ENCODE measurements at places on chromosomes 2 and 18. TPM values are rescaled to one million over a fixed set of nuclear protein-coding genes. Genes with fewer than 3 reads are reported as not detected.
A peak's percentile ranks its signal among the peaks of the same experiment; 100 is the strongest.

The DPYSL5 gene
- total RNA-seq = not detected

The NGEF gene
- 4.2 TPM for total RNA-seq

The KIF5C gene
- 25.2 TPM for total RNA-seq

The GALNT14 gene
- 0.43 TPM for total RNA-seq

The EFEMP1 gene
- not detected for total RNA-seq

The CD28 gene
- total RNA-seq = 285 TPM

- DNase-seq = no peak
- H3K27ac ChIP-seq = peak overlapping the region; percentile 70
- peaks cover 42% of the 10 kb centered on the region for H3K36me3 ChIP-seq
- H3K27me3 ChIP-seq = peaks cover 31% of the 10 kb centered on the region
- H3K4me1 ChIP-seq = peaks cover 61% of the 10 kb centered on the region
Observed at GRCh38 chr2:102139851-102140250, 2.7 kb upstream of the IL1R1 start.

GRCh38 chr2:217858519-217859491, 144.0 kb downstream of the TNS1 start:
- no peaks in the 10 kb centered on the region for H3K4me1 ChIP-seq
- H3K27ac ChIP-seq = no peak overlapping the region

DNA sequence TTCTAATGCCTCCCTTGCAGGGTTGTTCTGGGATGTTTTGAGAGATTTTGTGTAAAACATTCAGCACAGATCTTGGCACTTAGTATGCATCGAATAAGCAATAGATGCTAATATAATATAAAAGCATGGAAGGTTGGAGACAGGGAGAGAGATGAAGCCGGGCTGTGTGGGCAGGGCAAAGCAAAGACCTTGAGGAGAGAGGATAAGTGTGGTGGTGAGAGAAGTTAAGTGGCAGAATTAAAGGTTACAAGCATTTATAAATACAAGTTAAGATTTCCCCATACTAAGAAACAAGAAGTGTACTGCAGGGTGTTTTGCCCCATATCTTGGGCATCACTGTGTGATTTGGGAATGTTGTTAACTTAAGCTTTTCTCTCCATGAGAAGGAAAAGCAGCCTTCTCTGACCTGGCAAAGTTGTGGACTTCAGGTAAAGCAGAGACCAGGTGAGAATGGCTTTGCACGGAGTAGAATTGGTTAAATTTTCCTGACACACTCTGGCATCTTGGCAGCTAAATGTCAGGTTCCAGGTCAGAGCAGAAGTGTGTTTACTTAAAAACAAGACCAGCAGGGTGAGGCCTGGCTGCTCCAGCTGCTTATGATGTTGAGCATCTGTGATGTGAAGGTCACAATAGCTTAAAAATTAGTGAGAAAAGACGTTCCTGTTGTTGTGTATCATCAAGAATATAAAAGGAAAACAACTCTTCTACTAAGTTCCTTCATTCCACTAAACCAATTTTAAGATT, 288.5 kb upstream of the HNMT start:
- no peaks in the 10 kb centered on the region for H3K4me1 ChIP-seq
- DNase-seq = no peak
- no peak overlapping the region for H3K27ac ChIP-seq

- H3K27me3 ChIP-seq = no peaks in the 10 kb centered on the region
- H3K36me3 ChIP-seq = peaks cover 5% of the 10 kb centered on the region
- peak overlapping the region; percentile 100 for H3K27ac ChIP-seq
- peak overlapping the region; percentile 85 for H3K4me3 ChIP-seq
Observed at GRCh38 chr2:197255543-197255942, 55.0 kb downstream of the ANKRD44 start.

DNA sequence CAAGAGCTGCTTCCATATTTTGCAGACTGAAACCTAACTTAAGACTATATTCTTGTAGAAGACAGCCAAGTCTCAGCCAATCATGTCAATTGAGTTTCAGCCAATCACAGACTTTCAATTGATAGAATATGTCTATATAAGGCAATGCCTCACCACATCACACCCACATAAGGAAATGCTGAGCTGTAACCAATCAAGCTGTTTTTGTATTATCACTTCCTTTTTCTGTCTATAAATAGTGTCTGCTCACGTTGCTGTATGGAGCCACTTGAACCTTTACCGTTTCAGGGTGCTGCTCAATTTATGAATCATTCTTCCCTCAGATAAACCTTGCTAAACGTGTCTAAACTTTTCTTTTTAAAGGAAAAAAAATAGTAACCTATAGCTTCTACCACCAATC, 1554.4 kb upstream of the LRRTM1 start:
- no peaks in the 10 kb centered on the region for H3K27me3 ChIP-seq
- H3K27ac ChIP-seq = no peak overlapping the region
- no peak for DNase-seq
- no peaks in the 10 kb centered on the region for H3K36me3 ChIP-seq
- no peaks in the 10 kb centered on the region for H3K4me1 ChIP-seq

DNA sequence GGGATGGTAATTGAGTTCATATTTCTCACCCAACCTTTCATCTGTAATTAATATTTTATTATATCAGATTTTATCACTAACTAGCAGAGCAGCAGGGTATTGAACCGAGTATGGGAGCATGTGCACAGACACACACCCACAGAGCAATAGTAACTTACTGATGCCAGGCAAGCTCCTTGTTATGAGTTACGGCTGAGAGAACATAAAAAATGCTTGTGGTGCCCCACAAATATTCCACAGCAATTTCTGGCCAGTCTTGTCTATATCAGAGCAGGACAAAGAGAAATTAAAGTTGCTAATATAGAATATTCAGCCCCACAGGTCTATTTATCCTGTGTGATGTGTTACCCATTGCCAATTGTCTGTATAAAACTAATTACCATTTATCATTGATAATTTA, 501.8 kb upstream of the RAB12 start:
- H3K4me1 ChIP-seq = no peaks in the 10 kb centered on the region
- H3K27ac ChIP-seq = no peak overlapping the region
- no peak for DNase-seq
- H3K4me3 ChIP-seq = no peak overlapping the region
- no peaks in the 10 kb centered on the region for H3K27me3 ChIP-seq

GRCh38 chr2:217220228-217221013, 360.6 kb upstream of the TNP1 start:
- H3K4me3 ChIP-seq = no peak overlapping the region
- H3K4me1 ChIP-seq = peaks cover 19% of the 10 kb centered on the region
- H3K27ac ChIP-seq = no peak overlapping the region
- peaks cover 16% of the 10 kb centered on the region for H3K27me3 ChIP-seq

GRCh38 chr2:27636766-27637165, 7.9 kb downstream of the GPN1 start:
- peaks cover 38% of the 10 kb centered on the region for H3K4me1 ChIP-seq
- H3K27me3 ChIP-seq = no peaks in the 10 kb centered on the region
- H3K27ac ChIP-seq = no peak overlapping the region
- H3K36me3 ChIP-seq = peaks cover 62% of the 10 kb centered on the region
- no peak for DNase-seq

DNA sequence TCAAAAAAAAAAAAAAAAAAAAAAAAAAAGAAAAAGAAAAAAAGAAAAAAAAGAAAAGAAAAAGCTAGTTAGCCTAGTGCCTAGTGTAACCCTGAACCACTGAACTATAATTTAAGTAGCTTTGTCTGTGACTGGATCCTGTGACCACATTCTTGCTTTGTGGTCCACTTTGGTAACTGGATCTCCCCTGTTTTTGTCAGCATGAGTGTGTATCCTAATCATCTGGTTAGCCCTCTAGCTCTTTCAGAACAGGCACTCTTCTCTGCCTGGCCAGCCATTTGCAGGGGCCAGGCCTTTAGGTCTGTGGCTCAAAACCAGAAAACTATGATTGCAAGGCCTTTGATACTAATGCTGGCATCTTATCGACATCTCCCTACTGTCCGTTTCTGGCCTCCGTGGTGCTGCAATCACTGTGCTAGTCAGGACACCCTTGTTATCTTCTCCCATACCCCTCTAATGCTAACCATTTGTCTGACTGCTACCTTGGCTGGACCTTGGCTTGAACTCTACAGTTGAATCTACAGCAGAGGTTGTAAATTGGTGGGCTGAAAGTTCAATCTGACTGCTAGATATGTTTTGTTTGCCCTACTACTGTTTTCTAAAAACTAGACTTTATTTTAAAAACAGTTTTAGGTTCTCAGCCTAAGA, 40.5 kb downstream of the RBKS start:
- H3K4me3 ChIP-seq = no peak overlapping the region
- H3K27me3 ChIP-seq = no peaks in the 10 kb centered on the region
- no peak overlapping the region for H3K27ac ChIP-seq
- peaks cover 1% of the 10 kb centered on the region for H3K36me3 ChIP-seq

- peaks cover 45% of the 10 kb centered on the region for H3K36me3 ChIP-seq
- no peak for DNase-seq
- H3K27ac ChIP-seq = no peak overlapping the region
- no peak overlapping the region for H3K4me3 ChIP-seq
Observed at GRCh38 chr2:171102802-171103201, 57.9 kb downstream of the TLK1 start.

DNA sequence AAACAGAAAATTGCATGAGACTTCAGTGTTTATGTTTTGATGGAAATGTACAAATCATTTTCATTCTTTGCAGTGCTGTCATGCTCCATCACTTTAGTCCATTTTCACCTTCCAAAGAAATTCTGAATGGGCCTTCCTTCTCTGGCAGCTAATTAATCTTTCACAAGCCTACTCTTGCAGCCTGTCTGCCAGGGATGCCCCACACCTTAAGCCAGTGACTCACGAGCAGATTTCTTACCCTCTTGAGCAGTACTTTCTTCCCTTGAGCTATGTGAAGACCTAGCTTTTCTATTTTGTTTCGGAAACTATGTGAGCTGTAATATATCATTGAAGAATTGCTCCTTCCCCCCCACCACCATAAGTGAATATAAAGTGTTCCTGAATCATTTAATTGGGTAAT, 404.3 kb upstream of the VWC2L start:
- H3K4me3 ChIP-seq = no peak overlapping the region
- H3K27ac ChIP-seq = no peak overlapping the region
- no peaks in the 10 kb centered on the region for H3K4me1 ChIP-seq
- no peaks in the 10 kb centered on the region for H3K36me3 ChIP-seq
- DNase-seq = no peak

GRCh38 chr2:43605079-43605655, 9.3 kb upstream of the THADA start:
- H3K4me3 ChIP-seq = no peak overlapping the region
- no peaks in the 10 kb centered on the region for H3K27me3 ChIP-seq
- peaks cover 8% of the 10 kb centered on the region for H3K4me1 ChIP-seq

DNA sequence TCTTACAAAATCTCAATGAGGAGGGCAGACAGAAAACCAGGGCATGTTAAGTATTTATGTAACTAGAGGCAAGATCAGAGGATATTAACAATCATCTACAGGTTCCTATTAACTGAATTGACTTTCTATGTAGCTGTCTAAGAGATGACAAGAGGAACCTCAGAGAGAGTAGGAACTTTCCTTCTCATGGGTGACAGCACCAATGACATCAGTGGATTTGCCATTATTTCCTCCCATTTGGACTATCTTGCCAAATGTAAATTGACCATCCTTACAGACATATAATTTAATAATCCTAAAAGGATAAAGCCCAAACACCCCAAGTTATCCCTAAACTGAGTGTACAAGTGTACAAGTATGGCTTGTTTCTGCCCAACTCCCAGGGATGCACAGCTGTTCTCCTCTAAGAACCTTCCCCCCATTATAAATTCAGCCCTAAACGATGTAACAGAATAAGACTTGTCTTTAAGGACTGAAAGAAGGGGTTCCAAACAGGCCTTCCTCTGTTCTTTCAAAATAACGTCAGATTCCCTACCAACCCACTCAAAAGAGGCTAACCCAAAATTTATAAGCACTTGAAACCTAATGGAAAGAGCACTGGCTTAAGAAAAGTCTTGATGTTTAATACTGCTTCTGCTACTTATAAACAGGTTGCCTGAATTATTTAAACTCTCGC, 73.4 kb upstream of the CHAC2 start:
- H3K27ac ChIP-seq = no peak overlapping the region
- H3K4me1 ChIP-seq = peaks cover 3% of the 10 kb centered on the region
- H3K27me3 ChIP-seq = no peaks in the 10 kb centered on the region

- H3K27me3 ChIP-seq = no peaks in the 10 kb centered on the region
- no peak for DNase-seq
- H3K36me3 ChIP-seq = no peaks in the 10 kb centered on the region
- no peak overlapping the region for H3K4me3 ChIP-seq
Observed at GRCh38 chr18:69626643-69627242, 226.1 kb downstream of the DOK6 start.

GRCh38 chr2:38016219-38016618, 59.7 kb downstream of the CYP1B1 start:
- no peak overlapping the region for H3K27ac ChIP-seq
- H3K4me1 ChIP-seq = no peaks in the 10 kb centered on the region
- DNase-seq = no peak
- no peaks in the 10 kb centered on the region for H3K36me3 ChIP-seq
- no peaks in the 10 kb centered on the region for H3K27me3 ChIP-seq

DNA sequence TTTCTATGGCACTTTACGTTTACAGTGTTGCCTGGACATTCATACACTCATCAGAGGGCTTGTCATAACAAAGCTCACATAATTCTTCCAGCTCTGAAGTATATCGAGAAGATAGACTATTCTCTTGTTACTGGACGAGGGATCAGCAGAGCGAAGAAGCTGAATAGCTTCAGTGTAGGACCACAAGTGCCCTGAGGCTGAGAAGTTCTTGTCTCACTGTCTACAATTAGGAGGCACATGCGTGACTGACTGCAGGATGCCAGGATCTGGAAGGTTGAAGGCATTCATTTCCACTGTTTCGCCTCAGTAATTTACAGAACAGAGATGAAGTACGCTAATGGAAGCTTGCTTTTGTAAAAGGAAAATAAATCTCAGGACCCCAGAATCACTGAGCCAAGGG, 9.6 kb downstream of the SH3YL1 start:
- no peak for DNase-seq
- H3K36me3 ChIP-seq = peaks cover 17% of the 10 kb centered on the region
- no peak overlapping the region for H3K27ac ChIP-seq
- H3K4me3 ChIP-seq = no peak overlapping the region

- H3K36me3 ChIP-seq = peaks cover 5% of the 10 kb centered on the region
- H3K4me1 ChIP-seq = peaks cover 58% of the 10 kb centered on the region
- H3K27me3 ChIP-seq = no peaks in the 10 kb centered on the region
- no peak overlapping the region for H3K27ac ChIP-seq
- no peak overlapping the region for H3K4me3 ChIP-seq
Observed at GRCh38 chr2:38660282-38660681, 5.6 kb upstream of the GALM start.

DNA sequence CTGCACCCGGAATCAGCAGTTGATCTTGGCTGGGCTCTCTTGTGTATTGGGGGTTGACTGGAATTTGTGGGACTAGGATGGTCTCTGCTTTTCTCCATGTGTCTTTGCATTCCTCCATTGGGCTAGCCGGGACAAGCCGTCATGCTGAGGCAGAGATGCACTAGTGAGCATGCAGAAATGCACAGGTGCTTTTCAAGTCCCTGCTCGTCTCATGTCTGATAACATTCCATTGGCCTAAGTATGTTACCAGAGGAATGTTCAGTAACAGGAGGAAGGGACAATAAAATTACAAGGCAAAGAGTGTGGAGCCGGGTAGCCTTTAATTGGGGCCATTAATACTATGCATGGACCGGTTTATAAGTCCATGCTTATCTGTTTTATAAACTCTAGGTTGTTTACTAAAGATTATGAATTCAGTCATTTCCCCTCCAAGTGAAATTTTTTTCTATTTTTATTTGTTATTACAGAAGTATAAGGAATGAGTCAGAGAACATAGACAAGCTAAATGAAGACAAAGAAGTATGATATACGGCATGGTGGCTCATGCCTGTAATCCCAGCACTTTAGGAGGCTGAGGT, 24.4 kb upstream of the AAK1 start:
- H3K27ac ChIP-seq = no peak overlapping the region
- no peak overlapping the region for H3K4me3 ChIP-seq
- peaks cover 16% of the 10 kb centered on the region for H3K4me1 ChIP-seq
- no peaks in the 10 kb centered on the region for H3K27me3 ChIP-seq
- no peak for DNase-seq

Data from activated CD4-positive, alpha-beta memory T cell treated with anti-CD3 and anti-CD28 coated beads for 36 hours (primary cell).